ENCODE measurements at places on chromosomes 13 and 19.

- DNase-seq: peak; percentile 87
Measured at GRCh38 chr13:79782541-79783205, 301.7 kb downstream of the NDFIP2 start.

GRCh38 chr19:51751655-51752054, at the start of gene FPR1:
FPR1 (minus strand) TSS chr19:51751878; CDS start chr19:51746994, 4,884 bp downstream.
- DNase-seq: peak; percentile 29

DNA sequence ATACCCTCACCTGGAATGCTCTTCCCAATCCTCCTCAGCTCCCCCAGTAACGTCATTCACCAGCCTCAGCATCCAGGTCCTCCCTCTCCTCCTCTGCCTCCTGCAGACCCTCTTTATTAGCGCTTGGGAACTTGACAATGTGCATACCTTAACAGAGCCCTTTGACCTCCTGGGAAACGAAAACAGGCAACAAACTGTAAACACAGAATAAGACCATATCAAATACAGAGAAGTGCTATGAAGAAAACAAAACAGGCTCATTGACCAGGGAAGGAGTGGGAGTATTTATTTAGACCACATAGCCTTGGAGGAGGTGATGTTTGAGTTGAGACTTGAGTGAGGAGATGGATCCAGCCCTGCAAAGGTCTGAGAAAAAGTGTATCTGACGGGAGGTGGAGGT, 107.9 kb upstream of the SLC7A1 start:
- no peak for DNase-seq

GRCh38 chr19:41098762-41099161, 10.5 kb downstream of the CYP2A13 start:
- no peak for DNase-seq

- peak; percentile 95 for DNase-seq
Measured at GRCh38 chr19:44626048-44626624, 12.8 kb downstream of the IGSF23 start.

DNA sequence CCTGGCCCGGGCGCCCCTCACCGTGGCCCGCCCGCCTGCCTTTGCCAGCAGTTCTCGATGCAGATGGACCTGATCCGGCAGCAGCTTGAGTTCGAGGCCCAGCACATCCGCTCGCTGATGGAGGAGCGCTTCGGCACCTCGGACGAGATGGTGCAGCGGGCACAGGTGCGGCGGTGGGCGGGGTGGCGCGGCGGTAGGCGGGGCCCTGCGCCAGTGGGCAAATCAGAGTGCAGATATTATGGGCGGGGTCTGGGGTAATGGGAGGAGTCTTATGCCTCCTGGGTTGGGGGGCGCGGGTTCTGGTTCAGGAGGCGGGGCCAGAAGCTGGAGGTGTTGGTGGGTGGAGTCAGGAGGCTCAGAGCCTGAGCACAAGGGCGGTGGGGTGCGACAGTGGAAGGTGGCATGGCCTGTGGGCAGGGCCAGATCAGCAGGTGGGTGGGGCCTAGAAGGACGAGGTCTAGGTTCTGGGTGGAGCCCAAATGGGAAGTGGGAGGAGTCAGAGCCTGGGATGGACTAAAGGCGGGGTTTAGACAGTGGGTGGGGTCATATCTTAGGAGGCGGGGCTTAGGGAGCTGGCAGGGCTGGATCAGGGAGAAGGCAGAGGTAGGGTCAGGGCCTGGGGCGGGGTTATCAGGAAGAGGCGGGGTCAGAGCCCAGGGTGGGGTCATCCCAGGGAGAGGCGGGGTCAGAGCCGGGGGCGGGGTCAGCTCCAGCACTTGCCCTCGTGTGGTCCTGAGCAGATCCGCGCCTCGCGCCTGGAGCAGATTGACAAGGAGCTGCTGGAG, 5.6 kb downstream of the APC2 start:
- peak; percentile 61 for DNase-seq

GRCh38 chr13:43268632-43269031, 245.2 kb downstream of the DNAJC15 start:
- DNase-seq: peak; percentile 37

- no peak for DNase-seq
Measured at GRCh38 chr13:46995874-46996273, 99.0 kb upstream of the HTR2A start.

- DNase-seq: no peak
Measured at GRCh38 chr13:60959427-60959826, 456.2 kb downstream of the PCDH20 start.

- DNase-seq: no peak
Measured at GRCh38 chr19:18433015-18433691, 4.8 kb downstream of the ISYNA1 start.
